NCI-H2081 (cell line): ENCODE measurements at places on chromosomes 4 and X.

GRCh38 chr4:182729516-182729915 is 187.7 kb downstream of the DCTD start:
- DNase-seq, result no peak

DNA sequence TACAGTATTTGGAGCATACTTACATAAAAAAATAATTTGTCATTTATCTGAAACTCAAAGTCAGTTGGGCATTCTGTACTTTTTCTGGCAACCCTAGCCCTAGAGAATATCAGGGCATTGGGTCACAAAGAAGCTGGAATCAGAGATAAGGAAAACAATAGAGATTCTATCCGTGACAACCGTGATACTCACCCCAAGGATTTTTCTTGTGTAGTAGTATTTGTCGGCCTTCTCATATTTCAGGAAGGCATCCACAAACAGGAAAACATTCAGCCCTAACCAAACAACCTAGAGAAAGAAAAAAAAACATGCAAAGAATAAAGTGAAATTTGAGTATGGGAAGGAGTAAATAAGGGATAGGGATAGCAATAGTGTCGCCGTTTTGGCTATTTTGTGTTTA is 3.6 kb downstream of the NOX1 start:
- no peak for DNase-seq

DNA sequence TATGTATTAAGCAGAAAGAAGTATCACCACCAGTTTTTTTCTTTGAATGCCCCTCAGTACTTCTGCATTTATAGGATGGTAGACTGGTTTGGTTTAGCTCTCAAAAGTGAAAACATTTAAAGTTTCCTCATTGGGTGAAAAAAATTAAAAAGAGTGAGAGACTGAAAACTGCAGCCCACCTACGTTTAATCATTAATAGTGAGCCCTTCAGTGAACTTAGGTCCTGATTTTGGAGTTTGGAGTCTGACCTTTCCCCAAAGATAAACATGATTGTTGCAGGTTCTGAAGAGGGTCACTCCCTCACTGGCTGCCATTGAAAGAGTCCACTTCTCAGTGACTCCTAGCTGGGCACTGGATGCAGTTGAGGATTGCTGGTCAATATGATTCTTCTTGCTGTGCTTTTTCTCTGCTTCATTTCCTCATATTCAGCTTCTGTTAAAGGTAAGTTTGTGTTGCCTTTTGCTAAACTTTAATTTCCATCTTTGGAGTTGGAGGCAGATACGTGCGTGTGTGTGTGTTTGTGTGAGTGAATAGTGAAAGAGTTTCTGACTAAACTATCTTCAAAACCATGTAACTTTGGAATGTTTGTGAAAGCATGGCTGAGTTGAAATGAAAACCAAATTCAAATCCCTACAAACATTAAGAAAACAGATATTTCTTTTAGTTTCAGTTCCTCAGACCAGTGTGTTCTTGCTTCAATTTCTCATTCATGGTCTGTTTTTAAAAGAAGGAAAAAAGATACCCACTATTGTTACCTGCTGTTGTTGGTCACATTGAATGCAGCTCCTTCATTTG is at the start of gene MTTP:
MTTP (plus strand) TSS at position 295 of the 795 bp plus-strand sequence; CDS start at position 381, 86 bp downstream.
- no peak for DNase-seq

GRCh38 chr4:76980261-76980660 is 30.7 kb downstream of the SEPTIN11 start:
- DNase-seq, result peak; percentile 21

- DNase-seq, result no peak
Measured at GRCh38 chrX:133933316-133933715, 52.1 kb downstream of the GPC3 start.

GRCh38 chrX:101550751-101551379 is 518 bp downstream of the ARMCX1 start:
- no peak for DNase-seq

DNA sequence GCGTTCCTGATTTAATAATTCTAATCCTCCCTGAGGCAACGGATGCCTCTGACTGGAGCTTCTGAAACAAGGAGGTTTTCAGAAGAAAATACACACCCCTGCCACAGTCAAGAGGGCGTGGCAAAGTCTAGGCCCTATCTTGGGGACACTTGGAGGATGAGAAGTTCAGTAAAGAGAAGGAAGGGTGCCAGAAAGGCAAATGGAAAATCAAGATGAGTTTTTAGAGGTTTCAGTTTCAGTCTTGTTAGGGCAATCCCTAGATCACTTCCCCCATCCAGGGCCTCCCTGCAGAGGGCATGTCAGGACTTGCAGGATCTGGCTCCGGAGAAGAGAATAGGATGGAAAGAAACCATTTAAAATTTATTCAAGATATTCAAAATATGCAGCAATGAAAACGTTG is 28.5 kb upstream of the FGF2 start:
- no peak for DNase-seq

DNA sequence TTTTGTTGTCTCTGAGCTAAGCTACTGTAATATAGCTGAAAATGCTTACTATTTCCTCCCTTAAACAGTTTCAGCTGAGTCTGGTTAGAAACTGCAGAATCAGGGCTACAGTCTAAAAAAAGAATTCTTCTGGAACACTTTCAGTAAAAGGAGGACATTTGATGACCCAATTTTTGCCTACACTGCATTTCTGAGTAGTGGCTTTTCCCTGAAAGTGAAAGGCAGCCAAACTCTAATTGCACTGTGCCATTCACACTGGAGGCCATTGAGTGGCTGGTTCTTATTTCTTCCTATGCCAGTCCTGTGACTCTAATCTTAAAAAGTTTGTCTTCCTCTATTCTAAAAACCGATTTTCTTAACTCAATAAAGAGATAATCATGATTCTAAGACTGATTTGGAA is 526.0 kb downstream of the CFAP47 start:
- no peak for DNase-seq

DNA sequence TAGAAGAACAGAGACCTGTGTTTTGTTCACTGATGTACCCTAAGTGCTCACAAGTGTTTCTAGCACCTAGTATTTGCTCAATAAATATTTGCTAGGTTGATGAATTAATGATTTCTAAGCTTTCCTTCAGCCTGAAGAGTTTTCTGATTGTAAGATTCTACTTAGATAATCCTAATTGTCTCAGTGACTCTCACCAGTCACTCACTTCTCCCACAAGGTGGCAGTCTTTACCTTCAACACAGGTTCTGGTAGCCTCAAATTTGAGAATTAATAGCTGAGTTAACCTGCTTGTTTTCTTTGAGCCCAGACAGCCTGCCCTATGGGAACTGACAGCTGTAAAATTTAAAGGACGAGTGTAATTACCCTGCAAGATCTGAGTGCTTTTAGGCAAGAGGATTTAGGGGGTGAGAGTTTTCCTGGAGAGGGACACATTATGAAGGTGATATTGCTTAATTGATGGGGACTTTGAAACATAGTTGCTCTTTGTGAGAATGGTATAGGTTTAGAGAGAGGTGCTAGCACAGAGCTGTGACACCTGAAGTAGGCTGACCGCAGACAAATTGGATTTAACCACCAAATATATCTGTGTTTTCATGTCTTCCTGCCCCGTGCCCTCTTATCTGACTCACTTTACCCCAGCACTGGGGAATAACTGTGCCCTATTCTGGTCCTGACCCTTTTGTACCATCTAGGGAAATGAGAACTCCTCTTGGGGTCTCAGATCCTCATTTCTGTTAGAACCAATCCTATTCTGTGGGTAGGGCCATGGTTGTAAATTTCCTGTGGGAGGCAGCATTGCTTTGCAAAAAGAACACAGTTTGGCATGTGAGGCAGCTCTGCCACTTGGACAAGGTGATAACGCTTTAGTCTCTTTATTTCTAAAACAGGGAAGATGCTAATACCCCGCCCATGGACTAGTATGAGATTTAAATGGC is 27.7 kb downstream of the CD38 start:
- peak; percentile 81 for DNase-seq
